ENCODE measurements at places on chromosomes 6 and 20. TPM values are rescaled to one million over a fixed set of nuclear protein-coding genes. Genes with fewer than 3 reads are reported as not detected.

The ADAT2 gene
- total RNA-seq, result 19.7 TPM

The VIP gene
- not detected for total RNA-seq

DNA sequence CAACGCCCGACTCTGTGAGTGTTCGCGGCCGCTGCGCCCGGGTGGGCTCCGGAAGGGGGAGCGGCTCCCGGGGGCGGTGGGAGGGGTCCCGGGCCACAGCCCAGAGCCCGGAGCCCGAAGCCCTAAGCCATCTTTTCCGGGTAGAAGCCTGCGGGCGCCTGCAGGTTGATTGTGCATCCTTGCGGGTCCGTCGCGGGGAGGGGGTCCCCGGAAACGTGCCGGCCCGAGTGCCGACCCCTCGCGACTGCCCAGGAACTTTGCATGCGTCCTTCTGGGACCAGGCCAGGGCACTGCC lies 413 bp downstream of the PTPRA start:
- DNase-seq, result no peak

DNA sequence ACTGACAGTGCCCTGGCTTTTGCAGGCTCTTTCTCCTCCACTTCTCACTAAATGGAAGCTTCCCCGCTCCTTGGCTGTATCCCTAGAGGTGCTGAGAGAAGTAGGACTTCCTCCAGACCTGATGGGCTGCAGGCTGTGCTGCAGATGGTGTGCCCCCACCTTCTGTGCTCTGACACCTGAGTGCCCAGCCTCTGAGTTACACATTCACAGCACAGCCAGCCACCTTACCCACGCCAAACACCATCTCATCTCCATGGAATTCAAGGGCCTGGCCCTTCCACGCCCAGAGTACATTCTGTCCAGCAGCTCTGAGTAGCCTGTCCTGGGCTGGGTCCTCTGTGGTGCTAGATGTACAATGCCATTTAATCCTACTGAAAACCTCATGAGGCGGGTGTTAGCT lies 5.3 kb downstream of the SFTA2 start:
- DNase-seq, result no peak

The CTCFL gene
- total RNA-seq, result not detected

The SRSF12 gene
- 0.48 TPM for total RNA-seq

- no peak for DNase-seq
Measured at GRCh38 chr6:1689141-1689540, 79.4 kb downstream of the FOXC1 start.

DNA sequence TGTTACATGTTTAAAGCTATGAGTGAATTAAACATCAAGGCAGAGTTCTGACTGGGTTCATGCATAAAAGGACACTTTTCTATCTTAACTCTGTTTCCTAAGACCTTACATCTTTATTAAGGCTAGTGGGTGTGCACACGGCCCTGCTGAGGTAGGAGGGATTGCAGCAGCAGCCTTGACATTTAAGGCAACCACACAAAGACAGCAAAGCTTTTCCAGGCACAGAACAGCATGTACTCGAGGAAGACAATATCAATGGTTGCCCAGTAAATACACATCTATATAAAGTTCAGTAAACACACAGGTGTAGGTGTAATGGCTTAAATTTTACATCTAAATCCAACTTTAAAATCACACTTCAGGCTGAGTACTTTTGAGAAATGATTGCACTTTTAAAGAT lies 79.8 kb upstream of the LOC128125822 start:
- no peak for DNase-seq

GRCh38 chr20:22789676-22790075 lies 205.3 kb upstream of the FOXA2 start:
- no peak for DNase-seq

The CCN5 gene
- total RNA-seq, result not detected

Data from activated naive CD4-positive, alpha-beta T cell treated with anti-CD3 and anti-CD28 coated beads, Interleukin-2, amount 50 U/mL, for 72 hours (primary cell).